Femur (tissue), 1 donor: ENCODE measurements at places on chromosomes 13 and 19.

DNA sequence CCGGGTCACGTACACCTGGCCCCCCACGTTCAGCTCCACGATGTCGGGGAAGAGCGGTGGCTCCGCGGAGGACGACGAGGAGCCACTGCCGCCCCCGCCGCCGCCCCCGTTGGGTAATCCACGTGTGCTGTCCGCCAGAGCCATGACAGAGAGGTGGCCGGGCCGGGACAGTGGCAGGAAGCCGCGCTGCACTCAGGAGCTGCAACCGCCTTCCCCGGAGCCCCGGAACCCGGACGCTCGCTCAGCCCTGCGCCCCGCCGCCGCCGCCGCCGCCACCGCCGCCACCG is 257 bp downstream of the KCTD12 start:
- no peak for DNase-seq

DNA sequence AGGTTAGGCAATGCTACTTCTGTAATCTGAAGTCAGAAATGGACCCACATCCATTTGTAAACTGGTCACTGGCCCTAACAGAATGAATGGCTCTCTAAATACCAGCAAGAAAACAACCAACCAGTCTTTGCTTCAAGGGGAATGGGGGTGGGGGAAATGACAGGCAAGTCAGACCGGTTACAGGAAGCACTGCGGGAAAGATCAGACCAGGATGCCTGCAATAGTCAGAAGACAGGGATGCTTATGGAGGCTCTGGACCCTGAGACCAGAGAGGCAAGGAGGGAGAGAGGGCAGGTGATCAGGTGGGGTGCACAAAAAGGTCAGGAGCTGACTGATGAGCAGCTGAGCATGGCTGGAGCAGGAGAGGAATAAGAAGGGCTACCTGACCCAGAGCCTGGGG is 13.1 kb downstream of the MED26 start:
- no peak for DNase-seq

- no peak for DNase-seq
Observed at GRCh38 chr13:31236211-31236786, 36.5 kb downstream of the B3GLCT start.

GRCh38 chr13:112855859-112856258 is 113.2 kb upstream of the MCF2L start:
- DNase-seq = no peak

- DNase-seq = no peak
Observed at GRCh38 chr13:81207636-81208035, 866.7 kb upstream of the SPRY2 start.

DNA sequence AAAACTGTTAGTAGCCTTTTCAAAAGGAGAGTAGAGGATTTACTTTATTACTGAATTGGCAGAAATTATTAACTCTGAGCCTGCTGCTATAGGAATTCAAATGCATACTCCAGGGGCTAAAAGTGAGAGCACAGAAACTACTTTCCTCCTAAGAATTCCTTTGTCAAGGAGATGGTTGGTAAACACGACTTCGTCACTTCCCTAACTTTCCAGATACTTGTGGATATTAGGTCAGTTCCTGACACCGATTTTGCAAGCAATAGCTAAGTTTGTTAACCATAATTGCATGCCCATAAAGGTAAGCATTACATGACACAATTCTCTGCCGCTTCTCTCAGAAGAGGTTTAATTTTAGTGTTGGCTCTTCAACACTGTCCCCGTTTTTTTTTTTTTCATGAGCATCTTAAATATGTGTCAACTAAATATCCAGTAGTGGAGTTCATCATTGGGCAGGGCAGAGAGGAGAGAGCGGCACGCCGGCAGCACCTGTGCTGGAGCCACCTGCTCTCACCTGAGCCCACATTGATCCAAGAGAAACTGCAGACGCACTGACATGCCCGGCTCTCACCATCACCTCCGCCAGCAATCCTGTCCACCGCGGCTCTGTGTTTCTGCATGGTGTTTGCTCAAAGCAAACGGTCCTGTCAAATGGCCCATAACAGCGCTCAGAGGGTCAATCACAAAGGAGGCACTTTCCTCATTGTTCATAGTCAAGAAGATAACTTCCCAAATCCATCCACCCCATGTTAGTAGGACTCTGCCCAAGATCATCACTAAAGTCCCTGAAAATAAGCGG is 2.6 kb downstream of the MED26 start:
- no peak for DNase-seq

DNA sequence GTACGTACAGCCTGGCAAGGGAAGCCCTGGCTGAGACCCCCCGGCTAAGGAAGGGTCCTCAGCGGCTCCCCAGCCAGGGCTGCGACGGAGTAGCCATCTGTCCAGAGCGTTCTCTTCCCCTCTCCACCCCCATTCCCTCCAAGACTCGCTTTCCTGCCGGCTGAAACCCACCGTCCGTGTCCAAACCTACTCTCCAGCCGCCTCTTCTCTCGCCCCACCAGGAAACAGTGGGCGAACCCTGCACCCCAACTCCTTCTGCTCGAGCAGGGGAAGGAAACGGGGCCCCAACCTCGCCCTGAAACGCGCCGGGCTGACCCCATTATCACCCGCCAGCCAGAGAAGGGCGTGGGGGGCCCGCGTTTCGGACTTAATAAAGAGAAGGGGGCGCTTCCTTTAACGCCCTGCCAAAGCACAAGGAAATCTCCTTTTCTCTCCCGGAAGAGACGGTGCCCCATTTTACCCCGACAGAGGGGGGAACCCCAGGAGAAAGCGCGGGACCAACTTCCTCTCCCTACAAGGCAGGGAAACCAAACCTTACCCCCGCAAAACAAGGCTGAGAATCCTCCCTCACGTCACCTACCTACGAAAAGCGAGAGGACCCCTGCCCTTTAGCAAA is 2.5 kb downstream of the ZC3H4 start:
- DNase-seq = peak; percentile 50

- DNase-seq = no peak
Observed at GRCh38 chr13:26449063-26449848, 108.2 kb upstream of the WASF3 start.

- peak; percentile 26 for DNase-seq
Observed at GRCh38 chr13:78241278-78241919, 322.8 kb upstream of the EDNRB start.

- DNase-seq = no peak
Observed at GRCh38 chr13:72523593-72523992, 203.8 kb downstream of the MZT1 start.

DNA sequence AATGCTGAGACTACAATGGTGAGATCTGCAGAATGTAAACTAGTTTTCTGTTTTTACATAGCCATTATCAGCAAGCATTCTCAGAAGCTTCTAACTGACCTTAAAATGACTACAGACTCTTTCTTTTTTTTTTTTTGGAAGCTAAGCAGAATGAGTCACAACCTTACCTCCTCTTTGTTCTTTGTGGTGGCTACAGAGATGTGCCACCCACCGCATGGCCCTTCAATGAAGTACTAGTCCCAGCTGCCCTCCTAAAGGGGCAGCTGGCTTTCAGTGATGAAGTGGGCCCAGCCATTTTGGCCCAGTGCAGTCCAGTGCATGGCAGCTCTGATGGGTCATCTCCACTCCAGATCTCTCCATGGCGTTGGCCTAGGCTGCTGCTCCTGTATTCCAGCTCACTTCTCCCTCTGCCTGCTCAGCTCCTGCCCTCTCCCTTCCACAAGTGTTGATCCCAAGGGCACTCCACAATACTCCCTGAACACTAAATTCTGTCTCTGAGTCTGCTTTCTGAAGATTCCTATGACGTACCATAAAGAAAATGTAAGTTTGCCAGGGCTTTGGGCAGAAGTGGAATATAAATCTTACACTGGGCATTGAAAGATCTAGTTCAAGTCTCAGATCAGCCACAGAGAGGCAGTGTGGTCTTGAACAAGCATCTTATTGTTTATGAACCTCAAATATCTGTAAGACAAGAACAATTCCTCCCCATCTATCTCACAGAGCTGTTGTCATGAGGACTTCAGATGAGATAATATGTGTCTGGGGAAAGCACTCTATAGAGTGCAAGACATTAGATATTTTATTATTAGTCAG is 85.6 kb downstream of the RXFP2 start:
- DNase-seq = no peak

- no peak for DNase-seq
Observed at GRCh38 chr19:50152578-50152977, 10.5 kb downstream of the IZUMO2 start.

DNA sequence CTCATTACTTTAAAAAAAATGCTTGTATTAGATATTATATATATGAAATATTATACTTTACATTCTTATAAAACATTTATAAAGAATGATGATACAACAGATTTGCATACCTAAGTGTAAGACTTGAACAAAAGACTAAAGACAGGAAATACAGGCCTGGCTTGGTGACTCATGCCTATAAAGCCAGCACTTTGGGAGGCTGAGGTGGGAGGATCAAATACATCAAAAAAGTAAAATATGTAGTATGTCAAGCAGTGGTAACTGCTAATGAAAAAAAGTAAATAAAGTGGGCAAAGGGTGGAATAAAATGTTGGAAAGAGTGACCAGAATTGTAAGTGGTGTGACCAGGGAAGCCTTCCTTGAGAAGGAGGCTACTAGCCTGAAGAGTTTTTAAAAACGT is 133.7 kb downstream of the GGACT start:
- no peak for DNase-seq
